ENCODE measurements at places on chromosomes 16 and 17. TPM values are rescaled to one million over a fixed set of nuclear protein-coding genes. Genes with fewer than 3 reads are reported as not detected.

DNA sequence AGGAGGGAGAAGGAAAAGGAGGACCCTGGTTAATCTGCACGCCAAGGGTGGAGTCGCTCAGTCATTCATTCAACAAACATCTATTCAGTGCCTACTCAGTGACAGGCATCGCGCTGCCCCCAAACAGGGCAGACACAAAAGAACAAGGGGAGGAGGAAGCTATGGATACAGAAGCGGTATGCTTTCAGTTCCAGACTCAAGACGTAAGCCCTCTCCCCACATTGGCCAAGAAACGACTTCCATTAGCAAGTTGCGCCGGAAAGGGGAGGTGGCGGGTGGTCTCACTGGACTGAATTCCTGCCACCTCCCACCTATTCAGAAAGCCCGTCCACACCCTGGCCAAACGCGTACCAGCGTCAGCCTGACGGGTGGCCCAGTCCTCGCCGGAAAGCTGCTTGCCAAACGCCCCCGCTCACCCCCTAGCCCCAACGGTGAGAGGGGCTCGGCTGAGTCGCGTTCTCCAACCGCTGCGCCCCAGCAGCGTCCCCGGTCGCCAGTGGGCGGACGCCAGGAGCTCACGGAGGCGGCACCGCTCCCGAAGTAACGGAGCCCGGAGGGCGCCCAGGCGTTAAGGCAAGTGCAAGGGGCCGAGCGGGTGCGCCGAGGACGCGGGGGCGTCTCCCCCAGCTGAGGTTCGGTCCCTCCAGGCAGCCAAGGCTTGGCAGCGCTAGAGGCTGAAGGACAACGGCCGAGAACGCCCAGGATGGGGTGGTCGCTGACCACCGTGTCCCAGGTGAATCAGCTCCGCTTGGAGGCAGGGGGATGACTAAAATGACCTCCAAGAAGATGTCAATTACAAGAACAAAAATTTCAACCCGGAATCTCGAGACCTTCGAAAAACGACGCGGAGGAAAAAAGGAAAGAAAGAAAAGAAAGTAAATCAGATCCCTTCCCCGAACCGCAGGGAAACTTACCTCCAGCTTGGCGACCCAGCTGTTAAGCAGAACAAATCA, 470.7 kb downstream of the SOX9 start:
- peak; percentile 77 for DNase-seq

The CHST4 gene
- total RNA-seq: 4.2 TPM

DNA sequence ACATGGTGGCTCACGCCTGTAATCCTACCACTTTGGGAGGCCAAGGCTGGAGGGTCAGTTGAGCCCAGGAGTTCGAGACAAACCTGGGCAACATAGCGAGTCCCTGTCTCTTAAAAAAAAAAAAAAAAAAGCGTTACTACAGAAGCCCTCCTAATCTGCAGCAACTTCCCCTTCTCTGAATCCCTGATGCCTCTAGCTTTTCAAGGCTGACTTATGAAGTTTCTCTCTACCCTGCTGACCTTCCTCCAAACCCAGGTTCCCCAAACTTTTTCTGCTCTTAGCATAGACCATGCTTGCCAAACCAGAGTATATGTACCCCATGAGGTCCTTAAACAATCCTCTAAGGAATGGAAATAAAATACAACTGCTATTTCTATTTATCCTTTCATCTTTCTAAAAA, 16.4 kb downstream of the LYRM1 start:
- no peak for DNase-seq

The CMIP gene
- total RNA-seq: 17.7 TPM

- DNase-seq: no peak
Observed at GRCh38 chr17:75090871-75091854, 3.4 kb downstream of the SLC16A5 start.

The OTOP3 gene
- 0.25 TPM for total RNA-seq

- no peak for DNase-seq
Observed at GRCh38 chr16:88762941-88763340, 22.1 kb downstream of the PIEZO1 start.

- DNase-seq: no peak
Observed at GRCh38 chr16:84635702-84636101, 12.6 kb upstream of the KLHL36 start.

DNA sequence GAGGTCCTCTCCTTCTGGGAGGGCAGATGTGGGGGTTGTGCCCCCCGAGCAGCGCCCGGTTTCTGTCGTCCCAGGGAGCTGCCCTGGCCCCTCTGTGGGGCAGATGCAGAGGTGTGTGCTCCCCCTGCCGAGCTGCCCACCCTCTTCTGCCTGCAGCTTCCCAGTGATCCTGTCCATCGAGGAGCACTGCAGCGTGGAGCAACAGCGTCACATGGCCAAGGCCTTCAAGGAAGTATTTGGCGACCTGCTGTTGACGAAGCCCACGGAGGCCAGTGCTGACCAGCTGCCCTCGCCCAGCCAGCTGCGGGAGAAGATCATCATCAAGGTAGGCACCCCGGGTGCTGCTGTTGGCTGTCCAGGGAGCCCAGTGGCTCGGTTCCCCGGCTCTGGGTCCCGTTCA, 110.8 kb downstream of the SDR42E1 start:
- DNase-seq: no peak

The FBXO39 gene
- total RNA-seq: not detected

The NUPR1 gene
- 139 TPM for total RNA-seq

- DNase-seq: no peak
Observed at GRCh38 chr17:47741109-47741792, 8.2 kb downstream of the TBX21 start.

DNA sequence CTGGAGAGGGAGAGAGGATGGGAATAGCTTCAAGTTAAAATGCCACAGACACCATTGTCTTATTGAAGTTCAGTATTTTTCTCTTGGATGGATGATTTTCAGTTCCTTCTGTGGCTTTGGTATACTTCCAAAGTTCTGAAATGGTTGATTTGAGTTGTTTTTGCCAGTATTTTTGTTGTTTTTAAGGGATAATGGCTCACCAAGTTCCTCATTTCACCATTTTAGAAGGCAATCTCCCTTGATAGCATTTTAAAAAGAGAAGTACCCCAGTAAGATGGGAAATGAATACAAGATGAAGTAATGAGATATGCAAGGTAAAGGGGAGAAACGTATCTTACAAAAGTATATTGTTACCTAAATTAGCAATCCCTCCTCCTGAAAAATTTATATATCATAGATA, 18.5 kb upstream of the SPDYE4 start:
- DNase-seq: no peak

The SDF2 gene
- total RNA-seq: 32.0 TPM

GRCh38 chr17:45273551-45273957, 11.7 kb upstream of the SPATA32 start:
- no peak for DNase-seq

The ZG16B gene
- total RNA-seq: 0.82 TPM

- DNase-seq: peak; percentile 69
Observed at GRCh38 chr16:67936124-67936879, at the start of gene PSMB10. Gene PSMB10, minus strand, starts transcription at chr16:67936850. Its CDS starts 101 bp downstream, at chr16:67936749.

DNA sequence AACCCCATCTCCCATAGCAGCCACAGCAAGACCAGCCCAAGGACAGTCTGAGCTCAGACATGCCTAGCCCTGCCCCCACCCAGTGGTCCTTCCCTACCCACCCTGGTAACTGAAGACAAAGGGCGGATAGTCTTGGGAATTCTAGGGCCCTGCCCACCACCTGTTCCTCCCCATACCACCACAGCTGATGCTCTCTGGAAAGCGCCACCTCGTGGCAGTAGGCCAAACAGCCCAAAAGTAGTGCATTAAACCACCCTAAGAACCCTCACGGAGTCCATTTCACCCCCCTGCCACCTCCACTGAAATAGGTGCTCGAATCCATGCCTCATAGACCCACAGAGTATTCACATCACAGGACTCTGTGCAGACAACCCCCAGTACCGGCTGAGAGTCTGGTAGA, 1021.4 kb downstream of the CDH8 start:
- DNase-seq: no peak

- DNase-seq: no peak
Observed at GRCh38 chr17:3794557-3795389, 6.2 kb downstream of the ITGAE start.

DNA sequence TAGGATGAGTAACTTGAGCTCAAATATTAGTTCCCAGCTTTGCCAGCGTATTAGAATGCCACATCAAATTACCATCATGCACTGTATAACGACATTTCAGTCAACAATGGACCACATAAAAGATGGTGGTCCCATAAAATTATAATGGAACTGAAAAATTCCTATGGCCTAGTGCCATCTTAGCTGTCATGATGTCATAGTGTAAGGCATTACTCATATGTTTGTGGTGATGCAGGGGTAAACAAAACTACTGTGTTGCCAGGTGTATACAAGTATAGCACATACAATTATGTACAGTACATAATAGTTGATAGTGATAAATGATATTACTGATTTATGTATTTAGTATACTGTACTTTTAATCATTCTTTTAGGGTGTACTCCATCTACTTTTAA, 54.4 kb upstream of the NETO2 start:
- no peak for DNase-seq

The GPR179 gene
- total RNA-seq: 0.12 TPM

- peak; percentile 29 for DNase-seq
Observed at GRCh38 chr16:10558746-10559641, 21.4 kb downstream of the EMP2 start.

DNA sequence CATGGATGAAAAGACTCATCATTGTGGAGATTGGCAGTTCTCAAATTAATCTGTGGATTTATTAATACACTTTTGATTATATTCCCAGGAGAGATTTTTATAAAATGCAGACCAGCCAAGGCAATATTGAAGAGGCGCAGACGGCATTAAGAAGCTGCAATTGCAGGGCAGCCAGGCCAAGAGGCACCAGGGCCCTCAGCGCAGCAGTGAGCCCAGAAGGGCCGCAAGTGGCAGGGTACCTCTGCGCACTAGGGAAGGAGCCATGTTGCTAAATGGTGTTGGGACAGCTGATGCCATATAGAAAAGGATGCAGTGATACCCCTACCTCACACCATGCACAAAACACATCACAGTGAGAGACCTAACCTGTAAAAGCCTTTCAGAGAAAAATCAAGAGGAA, 36.6 kb upstream of the CHMP6 start:
- no peak for DNase-seq

DNA sequence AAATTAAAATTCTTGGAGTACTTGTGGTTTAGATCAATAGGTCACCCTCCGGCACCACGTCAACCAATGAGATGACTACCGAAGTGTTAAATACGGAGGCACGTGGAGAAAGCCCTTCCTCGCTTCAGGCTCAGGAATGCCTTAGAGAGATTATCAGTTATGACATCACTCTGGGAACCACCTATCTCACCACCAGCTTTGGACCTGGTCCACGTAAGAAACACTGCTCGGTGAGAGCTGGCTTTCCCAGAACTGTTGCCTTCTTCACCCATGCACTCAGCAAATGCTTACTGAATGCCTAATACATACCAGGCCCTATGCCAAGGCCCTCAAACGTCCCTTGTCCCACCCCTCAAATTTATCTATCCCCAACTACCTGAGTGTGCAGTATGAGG, 71.3 kb downstream of the SMG6 start:
- peak; percentile 39 for DNase-seq

DNA sequence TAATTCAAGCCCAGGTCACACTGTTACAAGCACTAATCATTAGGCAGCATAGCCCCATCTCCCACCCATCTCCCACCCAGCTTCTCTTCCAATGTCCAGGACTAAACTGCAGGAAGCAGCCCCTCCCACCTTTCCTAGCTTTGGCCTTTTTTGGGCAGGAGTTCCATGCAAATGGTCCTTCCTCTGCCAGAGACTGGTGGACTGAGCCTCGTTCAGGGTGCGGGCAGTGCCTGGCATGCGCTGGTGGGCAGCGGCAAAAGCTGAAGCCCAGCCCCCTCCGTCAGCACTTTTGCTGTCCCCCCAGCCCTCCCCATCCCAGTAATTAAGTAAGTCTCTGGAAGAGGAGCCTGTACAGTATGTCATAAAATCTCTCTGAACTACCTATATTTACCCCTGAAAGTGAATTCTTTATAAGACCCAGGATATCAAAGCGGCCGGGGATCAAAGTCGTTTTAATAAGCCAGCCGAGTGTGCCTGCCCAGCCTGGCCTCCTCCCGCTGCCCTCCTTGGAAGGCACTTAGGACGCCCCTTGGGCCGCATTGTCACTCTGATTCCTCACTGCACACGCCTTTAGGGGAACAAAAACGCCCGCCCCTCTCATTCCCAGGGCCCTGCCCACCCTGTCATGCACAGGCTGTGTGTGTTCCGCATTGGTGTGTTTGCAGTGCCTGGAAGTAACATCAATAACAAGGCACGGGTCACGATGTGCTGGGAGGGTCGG, 109.9 kb downstream of the IRX5 start:
- no peak for DNase-seq

The MPO gene
- 0.16 TPM for total RNA-seq

DNA sequence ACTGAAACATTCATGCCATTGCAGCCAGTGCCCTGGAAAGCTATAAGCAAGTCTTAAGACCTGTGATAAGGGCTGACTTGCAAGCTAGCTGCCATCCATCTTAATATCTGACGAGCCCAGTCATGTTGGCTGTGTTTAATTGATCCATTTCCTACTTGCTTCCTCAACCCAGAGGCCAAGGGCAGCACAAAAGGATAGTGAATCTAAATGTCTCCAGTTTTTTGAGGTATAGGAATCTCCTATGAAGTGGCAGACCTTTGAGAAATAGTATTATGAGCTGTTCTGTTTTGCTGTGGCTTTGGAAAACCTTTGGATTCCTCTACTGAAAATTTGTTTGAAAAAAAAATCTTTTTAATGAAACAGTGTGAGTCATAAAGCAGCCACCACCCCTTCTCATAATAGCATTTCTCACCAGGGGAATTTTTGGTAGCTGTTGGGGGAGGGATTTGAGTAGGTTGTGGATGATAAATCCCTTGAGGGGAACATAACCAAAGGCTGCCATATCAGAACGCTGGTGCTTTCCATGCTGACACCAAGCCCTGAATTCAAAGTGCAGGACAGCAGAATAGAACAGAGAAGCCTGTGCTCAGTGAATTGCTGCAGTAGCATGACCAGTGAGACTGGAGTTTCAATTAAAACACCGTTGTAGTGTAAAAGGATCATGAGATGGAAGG, 12.9 kb downstream of the ZNRF1 start:
- DNase-seq: no peak

The PPP1R1B gene
- total RNA-seq: 62.7 TPM

The CCL5 gene
- total RNA-seq: 1.5 TPM

DNA sequence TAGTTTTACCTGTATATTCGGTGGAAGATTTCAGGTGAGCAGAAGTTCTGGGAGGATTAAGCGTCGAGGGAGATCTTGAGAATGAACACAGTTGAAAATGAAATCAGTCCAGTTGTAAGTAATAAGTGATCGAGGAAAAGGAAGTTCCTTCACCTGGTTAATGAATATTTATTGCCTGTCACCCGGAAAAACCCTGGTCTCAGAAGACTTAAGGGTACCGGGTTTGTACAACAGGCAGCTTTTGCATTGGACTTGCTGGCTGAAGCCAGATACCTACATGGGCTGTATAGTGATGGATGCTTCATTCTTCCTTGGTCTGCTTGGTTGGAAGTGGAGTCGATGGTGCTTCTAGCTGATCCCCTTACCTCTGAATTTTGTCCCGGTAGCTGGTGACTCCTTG, 72.7 kb downstream of the PRKCA start:
- no peak for DNase-seq

DNA sequence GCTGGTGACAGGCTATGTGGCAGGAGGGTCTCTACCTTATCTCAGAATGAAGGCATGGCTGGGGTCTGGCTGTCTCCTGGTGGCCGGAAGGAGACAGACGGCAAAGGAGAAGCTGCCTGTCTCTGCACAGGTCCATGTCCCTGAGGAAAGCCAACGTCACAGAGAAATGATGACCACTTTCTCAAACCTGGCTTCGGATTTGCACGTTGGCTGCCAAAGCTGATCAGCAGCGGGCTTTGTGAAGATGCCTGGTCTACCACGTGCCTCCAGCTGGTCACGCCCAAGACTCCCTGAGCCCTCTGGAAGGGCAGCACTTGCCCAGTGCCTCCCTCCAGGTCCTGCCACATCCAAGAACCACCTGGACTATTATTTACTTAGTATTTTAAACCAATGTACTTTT, 8.4 kb downstream of the DEXI start:
- DNase-seq: no peak

- DNase-seq: no peak
Observed at GRCh38 chr17:69949973-69950695, 124.9 kb upstream of the KCNJ16 start.
